ENCODE measurements at places on chromosomes 7 and 10.
A peak's percentile ranks its signal among the peaks of the same experiment; 100 is the strongest.

- no peak for DNase-seq
These were observed 69.7 kb upstream of the EMX2 start for GRCh38 chr10:117472872-117473271.

- no peak for DNase-seq
These were observed 10.8 kb downstream of the HNRNPA2B1 start for GRCh38 chr7:26189697-26190096.

DNA sequence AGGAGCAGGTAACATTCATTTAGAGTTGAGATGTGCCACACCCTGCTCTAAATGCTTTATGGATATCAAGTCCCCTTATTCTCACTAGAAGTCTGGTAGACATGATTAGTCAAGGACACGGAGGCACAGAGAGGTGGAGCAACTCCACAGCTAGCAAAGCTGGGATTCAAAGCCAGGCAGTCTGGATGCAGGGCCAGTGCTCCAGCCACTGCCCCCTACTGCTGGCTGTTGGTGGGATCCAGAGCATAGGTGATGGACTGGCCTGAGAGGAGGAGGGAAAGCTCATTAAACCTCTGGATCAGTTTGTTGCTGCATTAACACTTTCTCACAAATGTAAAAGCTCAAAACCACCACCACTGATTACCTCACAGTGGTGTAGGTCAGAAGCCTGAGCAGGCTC lies 22.6 kb upstream of the KBTBD2 start:
- DNase-seq = no peak

GRCh38 chr7:87886875-87887274 lies 10.6 kb downstream of the DBF4 start:
- peak; percentile 61 for DNase-seq

GRCh38 chr7:106281585-106282318 lies 3.0 kb downstream of the NAMPT start:
- DNase-seq = no peak

DNA sequence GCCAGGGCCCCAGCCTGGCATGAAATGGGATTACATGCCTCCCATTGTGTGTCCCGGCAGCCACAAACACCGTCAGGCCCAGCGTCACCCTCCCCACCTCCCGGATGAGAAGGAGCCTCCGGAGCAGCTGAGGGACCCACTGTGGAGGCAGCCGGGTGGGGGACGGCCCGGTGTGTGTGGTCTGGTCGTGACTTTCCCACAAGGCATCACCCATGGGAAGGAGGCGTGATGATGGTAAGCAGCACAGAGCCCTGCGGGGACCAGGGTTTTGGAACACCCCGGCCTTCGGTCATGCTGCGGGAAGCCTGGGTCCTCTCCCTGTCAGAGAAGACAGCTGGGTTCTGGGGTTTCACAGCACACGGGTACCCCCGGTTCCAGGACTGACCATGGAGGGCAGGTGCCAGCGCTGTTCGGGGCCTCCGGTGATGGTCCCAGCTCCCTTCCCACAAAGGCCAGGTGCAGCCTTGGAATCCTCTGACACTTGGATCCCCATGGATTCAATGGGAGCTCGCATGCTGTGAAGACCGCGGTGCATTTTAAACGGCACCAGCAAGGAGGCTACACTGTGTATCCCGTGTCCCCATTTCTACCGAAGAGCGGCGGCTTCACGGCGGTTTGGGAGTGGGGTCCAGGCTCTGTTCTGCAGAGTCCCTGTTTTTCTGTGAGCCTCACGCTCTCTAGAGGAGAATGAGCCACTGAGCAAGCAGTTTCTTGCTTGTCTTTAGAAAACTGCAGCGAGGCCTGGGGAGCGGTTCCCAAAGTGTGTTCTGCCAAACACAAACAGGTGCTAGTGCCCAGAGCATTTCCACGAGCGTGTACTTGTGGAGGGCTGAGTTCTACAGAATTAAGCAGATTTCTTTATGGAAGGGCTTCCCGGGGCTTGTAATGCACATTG lies 336.0 kb downstream of the ADARB2 start:
- DNase-seq = no peak

GRCh38 chr7:108358553-108358952 lies 97.7 kb downstream of the NRCAM start:
- peak; percentile 63 for DNase-seq

Measured in AG10803 (cell line).